ENCODE measurements at places on chromosomes 1 and 21. TPM values are rescaled to one million over a fixed set of nuclear protein-coding genes. Genes with fewer than 3 reads are reported as not detected.

GRCh38 chr1:31208361-31208945, 31.2 kb downstream of the NKAIN1 start:
- DNase-seq, result no peak

DNA sequence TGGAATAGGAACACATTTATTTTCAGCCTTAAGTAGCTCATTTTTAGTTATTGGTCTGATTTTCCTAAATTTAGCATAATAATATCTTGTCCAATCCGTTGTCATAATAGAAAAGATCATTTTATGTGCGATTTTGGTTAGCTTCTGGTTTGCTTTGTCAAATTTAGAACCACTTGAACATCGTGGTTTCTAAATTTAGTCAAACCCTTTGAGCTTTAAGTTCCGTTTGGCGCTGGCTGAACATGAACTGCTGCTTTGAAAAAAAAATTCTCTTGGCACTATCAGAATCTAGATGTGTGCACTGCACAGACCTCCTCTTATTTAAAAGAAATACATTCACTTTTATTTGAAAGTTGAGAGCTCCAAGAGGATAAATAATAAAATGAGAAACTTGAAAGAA, 370.6 kb downstream of the PTPRC start:
- no peak for DNase-seq

VWA1 gene
- total RNA-seq, result 2.9 TPM

- no peak for DNase-seq
Observed at GRCh38 chr1:59183749-59184317, 113.1 kb upstream of the FGGY start.

GRCh38 chr1:79353224-79353623, 346.7 kb upstream of the ADGRL4 start:
- peak; percentile 82 for DNase-seq

- DNase-seq, result no peak
Observed at GRCh38 chr21:28132713-28133112, 860.0 kb downstream of the LTN1 start.

DNA sequence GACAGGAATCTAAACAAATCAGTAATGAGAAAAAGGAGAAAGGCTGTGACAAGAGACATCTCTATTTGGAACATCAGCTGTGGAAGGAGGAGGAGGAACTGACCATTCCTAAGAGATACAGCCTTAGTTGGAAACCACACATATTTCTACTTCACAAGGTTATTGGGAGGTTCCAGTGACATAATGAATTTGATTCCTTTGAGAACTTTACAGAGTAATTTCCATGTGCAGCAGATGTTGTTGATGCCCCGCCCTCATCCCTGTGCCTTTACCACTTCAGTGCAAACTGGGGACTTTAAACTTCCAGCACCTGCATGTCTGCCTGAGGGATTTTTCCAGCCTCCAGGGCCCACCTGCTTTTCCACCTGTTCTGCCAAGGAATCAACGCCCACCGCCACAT, 9.3 kb upstream of the ST6GALNAC5 start:
- DNase-seq, result no peak

- DNase-seq, result peak; percentile 69
Observed at GRCh38 chr1:24045771-24046170, 65.6 kb upstream of the SRSF10 start.

DNA sequence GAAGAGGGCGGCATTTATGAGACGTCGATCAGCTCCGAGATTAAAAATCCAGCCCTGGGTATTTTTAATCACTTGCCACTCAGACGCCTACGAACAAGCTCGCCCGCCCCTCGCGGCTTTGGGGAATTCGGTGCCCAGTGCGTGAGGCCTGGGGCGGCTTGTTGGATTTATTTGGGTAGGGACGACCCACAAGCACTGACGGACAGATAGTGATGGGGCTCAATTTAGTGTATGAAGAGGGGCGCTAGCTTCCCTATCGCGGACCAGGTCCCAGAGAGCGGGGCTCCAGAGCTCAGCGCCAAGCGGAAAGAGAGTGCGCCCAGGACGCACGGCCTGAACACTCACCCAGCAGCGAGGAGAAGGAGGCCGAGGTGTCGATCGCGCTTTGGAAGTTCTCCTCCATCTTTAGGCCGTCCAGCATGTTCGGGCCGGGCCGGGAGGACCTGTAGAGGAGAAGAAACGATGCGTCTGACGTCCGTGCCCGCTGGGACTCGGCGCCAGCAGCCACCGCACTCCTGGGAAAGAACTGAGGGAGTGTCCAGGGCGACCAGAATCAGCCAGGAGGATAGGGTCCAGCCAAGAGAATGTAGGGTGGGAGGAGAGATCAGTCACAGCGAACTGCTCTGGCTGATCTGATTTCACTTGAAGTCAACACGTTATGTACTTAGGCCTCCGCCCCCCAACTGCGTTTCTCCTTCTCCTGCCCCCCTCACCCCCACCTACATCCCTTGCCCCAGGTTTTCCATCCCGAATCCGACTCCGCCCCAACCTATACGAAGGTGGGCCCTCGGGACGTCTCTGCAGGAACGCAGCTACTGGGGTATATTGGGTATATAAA, 1.2 kb downstream of the LMX1A start:
- DNase-seq, result no peak

KCNJ6 gene
- total RNA-seq, result not detected

- DNase-seq, result peak; percentile 71
Observed at GRCh38 chr1:214569357-214570004, 18.1 kb upstream of the PTPN14 start.

AMY1A gene
- total RNA-seq, result not detected

GRCh38 chr1:185733818-185734735, at the start of gene HMCN1:
TSS of gene HMCN1 (plus strand) at chr1:185734391. CDS start at chr1:185734780, 389 bp downstream.
- DNase-seq, result peak; percentile 75

DNA sequence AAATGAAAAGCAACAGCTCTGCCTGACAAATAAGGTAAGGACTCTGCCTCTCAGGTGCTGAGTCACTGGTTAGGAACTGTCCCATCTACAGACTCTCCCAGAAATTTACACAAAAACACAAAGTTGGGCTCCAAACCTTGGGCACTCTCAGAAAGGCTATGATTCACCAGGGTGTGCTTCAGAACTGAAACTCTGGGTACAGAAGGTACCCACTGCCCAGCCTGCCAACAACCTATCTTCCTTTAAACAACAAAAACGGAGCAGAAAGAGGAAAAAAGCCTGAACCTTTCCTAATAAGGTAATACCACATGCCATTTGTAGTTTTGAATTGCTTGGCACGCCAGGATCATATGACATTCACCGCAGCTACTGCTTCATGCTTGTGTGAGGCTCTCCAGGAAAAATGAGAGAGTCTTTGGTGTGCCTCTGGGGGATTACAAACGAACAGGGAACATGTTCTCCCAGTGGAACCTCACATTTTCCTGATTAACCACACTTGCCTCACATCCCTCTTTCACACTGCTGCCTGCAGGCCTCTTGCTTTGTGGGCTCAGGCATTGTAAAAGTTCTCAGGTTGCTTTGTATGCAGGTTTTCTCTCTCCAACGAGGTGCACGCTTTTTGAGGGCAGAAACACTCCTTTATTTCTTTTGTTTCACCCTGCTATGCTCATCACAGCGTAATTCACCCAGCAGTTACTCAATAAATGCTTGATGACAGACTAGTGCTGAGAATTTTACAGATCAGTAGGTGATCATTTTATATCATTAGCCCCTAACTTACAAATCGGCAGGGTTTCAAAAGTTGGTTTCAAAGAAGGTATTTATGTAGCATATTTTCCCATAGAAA, 65.1 kb downstream of the GADD45A start:
- DNase-seq, result peak; percentile 83

DNA sequence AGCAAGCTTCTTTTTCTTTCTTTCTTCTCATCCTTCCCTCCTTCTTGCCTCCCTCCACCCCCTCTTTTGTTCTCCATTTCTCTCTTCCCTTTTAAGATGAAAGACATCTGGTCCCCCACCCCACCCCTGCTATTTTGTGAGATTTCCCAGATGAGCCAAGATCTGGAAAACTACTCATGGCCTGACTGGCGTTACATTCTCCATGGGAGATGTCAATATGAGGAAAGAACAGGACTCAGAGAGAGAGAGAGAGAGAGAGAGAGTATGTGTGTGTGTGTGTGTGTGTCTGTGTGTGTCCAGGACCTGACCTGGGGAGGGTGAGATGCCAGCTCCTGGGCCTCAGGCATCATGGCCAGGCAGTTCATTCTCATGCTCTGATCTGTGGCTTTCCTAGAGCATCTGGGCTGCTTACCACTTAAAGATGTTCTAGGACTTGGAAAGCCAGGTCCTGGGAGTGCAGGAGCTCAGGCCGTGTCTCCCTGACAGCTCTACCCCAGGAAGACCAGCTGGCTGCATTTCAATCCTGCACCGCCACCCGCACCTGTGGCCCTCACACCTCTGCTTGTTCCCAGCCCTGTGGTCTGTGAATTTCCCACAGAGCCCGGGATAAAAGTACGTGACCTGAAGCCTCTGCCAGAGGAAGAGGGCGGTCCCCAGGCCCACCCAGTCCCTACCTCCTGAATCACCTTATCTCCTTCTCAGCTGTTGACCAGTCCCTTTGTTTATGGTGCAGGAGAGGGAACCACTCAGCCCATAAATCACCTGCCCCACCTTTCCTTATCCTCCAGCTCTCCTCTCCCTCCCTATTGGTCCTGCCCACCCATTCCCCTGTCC, 3.2 kb upstream of the BEST4 start:
- DNase-seq, result peak; percentile 20

- DNase-seq, result peak; percentile 93
Observed at GRCh38 chr1:119675349-119676345, 27.6 kb upstream of the ZNF697 start.

DNA sequence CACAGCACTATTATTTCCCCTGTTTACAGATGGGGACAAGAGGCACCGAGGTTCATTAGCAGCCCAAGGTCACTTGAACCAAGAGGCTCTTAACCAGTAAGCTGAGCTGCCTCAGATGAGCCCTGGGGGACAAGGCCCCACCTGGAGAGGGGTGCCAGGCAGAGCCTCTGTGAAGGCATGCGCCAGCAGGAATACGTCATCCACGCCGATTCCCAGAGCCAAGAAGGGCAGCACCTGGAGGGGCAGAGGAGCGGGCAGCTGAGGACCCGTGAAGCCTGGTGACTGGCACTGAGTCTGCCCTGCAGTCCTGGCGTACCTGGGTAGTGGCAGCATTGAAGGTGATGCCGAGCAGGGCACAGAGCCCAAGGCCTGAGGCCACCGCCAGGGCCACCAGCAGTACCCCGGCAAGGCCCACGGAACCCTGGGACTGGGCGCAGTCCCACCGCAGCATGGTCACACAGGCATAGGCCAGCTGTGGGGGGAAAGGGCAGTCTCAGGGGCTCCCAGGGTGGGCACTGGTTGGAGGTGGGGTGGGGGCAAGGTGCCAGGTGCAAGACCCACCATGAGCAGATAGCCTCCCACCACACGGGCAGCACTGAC, 14.1 kb downstream of the PTCH2 start:
- DNase-seq, result no peak

OVAAL gene
- total RNA-seq, result not detected

LMX1A gene
- not detected for total RNA-seq

PKN2 gene
- total RNA-seq, result 58.8 TPM

- DNase-seq, result no peak
Observed at GRCh38 chr1:183282101-183282855, 96.2 kb downstream of the LAMC2 start.

All from fibroblast of the aortic adventitia (primary cell).